ENCODE measurements at places on chromosomes 1 and 21.

DNA sequence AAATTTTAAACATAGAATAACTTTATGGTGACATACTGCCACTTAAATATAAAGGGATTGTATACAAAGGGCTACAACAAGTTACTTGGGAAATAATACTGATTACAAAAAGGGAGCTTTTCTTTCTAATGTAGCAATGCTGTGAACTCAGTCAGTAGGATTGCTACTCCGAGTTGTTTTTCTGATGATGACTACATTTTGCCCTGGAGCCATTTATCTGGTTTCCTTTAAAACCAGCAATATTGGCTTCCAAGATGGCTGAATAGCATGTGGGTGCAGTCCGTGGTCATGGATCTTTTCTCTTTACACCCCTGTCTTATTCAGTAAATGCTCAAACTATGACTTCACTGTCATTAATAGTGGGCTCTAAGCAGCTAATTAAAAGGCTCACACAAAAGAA lies 92.6 kb upstream of the NEK7 start:
- DNase-seq: no peak

GRCh38 chr1:212582808-212583615 lies 25.5 kb upstream of the ATF3 start:
- no peak for DNase-seq

GRCh38 chr21:8989721-8990325 lies 1531.6 kb upstream of the TPTE start:
- DNase-seq: no peak

GRCh38 chr1:98216304-98216703 lies 295.5 kb upstream of the DPYD start:
- DNase-seq: no peak

DNA sequence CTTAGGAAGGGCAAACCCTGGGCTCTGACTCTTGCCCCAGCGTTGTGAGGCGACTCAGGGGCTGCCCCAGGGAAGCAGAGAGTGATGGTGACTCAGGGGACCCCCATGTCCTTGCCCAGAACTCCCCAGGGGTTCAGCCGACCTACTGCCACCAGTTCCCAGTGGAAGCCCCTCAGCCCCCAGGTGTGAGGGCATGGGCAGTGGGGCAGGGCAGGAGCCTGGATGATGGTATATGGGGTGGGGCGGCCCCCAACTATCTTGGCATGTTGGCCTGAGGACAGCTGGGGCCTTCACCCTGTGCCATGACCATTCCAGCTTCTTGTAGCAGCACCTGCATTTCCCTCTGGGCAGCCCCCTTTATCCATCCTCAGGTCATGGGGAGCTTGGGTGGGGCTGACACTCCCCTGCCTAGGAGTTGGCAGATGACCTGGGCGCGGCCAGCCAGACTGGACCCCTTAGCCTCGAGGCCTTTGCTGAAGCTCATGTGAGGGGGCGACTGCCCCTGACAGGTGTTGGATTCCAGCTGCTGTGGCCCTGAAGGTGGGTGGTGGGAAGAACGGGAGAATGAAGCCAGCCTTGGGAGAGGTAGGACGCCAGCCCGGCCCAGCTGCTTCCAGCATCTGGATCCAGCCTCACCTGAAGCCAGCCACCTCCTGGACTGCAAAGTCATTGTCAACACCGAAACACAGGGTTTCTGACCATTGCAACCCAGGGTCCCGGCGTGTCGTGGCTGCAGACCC lies 1.8 kb upstream of the FNDC10 start:
- no peak for DNase-seq
